ENCODE measurements at places on chromosomes 5 and 9. TPM values are rescaled to one million over a fixed set of nuclear protein-coding genes. Genes with fewer than 3 reads are reported as not detected.

Gene CCNH
- 54.1 TPM for total RNA-seq

Gene LPCAT1
- 49.2 TPM for total RNA-seq

Gene TNFSF8
- total RNA-seq, result not detected

Gene C5orf52
- total RNA-seq, result not detected

Gene GRXCR2
- not detected for total RNA-seq

Gene ATP10B
- total RNA-seq, result not detected

Gene TAS2R1
- not detected for total RNA-seq

Gene FCN2
- not detected for total RNA-seq

Gene C5orf22
- total RNA-seq, result 27.5 TPM

Gene DENND4C
- 36.5 TPM for total RNA-seq

Gene SLC45A2
- total RNA-seq, result not detected

Gene WDR36
- total RNA-seq, result 33.8 TPM

Gene OBP2B
- not detected for total RNA-seq

Gene C9
- 0.44 TPM for total RNA-seq

Gene SDHA
- total RNA-seq, result 153 TPM

Gene FLT4
- total RNA-seq, result 66.5 TPM

Gene PFN3
- not detected for total RNA-seq

Gene RFX3
- total RNA-seq, result 10.5 TPM
